T-helper 2 cell (primary cell): ENCODE measurements at places on chromosomes 2 and 18.

DNA sequence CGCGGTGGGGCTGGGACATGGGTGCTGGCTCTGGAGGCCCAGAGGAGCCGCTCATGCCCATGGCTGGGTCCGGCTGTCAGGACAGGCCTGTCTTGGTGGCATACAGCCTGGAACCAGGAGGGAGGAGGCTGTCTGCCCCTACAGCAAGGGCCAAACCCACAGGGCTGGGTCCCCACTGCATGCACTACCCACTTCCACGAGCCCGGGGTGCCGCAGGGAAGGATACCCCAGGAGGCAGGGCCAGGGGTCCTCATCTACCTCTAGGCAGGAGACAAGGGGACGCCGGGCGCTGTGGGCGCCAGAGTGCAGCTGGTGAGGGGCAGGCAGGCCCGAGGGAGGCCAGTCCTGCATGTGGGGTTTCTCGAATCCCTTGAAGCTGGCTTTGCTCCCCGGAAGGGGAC, 95.1 kb upstream of the GPC1 start:
- DNase-seq = no peak

DNA sequence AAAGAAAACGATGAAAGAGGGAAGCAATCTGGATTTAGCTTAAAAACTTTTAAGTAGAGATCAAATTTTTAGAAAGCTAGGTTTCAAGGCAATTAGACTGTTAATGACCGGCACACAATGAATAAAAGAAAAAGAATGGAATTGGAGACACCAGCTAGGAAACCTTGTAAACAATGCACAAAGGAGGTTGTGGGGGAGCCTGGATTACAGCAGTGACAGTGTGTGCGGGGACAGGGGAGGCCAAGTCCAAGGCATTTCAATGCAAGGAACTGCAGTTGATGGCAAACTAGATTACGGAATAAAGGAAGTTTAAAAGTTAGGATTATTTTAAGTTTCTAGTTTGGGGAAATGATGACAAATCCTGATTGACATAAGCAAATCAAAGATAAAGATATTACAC, 74.5 kb downstream of the DTNB start:
- DNase-seq = no peak

DNA sequence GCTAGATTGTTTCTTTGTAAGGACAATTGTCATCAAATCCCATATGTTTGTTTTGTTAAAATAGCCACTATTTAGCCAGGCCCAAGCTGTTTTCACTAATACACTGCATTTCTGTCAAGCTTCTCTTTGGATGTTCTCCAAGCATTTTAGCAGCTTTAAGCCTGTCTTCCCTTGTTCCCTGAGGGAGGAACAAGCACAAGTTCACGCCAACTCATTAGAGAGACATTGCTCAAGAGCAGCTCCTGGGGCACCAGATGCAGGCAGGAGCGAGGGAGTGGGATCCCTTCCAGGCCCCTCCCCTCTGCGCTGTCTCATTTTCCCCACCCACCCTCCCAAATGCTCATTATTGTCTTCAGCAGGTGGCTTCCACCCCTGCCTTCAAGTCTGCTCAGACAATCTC, 32.6 kb upstream of the PPP3R1 start:
- no peak for DNase-seq

- no peak for DNase-seq
These were observed 1934.6 kb upstream of the LRRTM1 start for GRCh38 chr2:82239176-82239575.
